Stimulated activated CD8-positive, alpha-beta memory T cell treated with anti-CD3 and anti-CD28 coated beads, Interleukin-15, amount 100 ng/mL, for 24 hours (primary cell): ENCODE measurements at places on chromosomes 3 and 15.
A peak's percentile ranks its signal among the peaks of the same experiment; 100 is the strongest.

DNA sequence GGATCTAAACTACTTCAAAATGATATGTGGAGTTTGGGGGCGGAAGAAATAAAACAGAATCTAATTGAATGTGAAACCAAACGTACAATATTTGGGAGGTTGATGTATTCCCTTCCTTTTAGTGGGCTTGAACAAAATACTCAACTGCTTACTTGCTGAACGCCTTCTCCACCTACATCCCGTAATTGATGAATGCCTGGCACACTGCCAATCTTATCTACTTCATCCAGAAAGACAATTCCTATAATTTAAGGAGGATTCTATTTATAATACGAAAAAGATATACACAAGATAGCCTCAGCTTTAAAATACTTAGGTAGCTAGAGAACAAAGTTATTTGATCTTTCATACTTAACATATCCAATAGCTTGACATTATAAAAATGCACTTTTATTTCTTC lies 23.1 kb upstream of the PDCD7 start:
- no peak for DNase-seq

DNA sequence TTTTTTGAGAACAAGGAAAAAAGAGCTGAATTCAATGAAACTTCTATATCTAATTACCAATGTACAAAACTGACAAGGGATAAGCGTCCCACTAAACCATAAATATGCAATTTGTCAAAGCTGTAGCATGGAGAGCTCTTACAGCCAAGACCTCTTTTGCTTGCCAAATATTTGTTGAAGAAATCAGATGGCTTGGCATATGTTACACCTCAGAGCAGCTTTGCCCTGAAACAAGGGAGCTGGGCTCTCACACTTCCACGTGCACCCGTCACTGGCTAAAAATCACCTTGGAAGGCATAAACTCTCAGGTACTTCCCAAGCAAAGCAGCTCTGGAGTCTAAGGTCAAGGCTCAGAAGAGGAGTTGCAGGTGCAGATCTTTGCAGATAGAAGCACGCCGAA lies 324.7 kb upstream of the SLCO3A1 start:
- DNase-seq, result no peak

DNA sequence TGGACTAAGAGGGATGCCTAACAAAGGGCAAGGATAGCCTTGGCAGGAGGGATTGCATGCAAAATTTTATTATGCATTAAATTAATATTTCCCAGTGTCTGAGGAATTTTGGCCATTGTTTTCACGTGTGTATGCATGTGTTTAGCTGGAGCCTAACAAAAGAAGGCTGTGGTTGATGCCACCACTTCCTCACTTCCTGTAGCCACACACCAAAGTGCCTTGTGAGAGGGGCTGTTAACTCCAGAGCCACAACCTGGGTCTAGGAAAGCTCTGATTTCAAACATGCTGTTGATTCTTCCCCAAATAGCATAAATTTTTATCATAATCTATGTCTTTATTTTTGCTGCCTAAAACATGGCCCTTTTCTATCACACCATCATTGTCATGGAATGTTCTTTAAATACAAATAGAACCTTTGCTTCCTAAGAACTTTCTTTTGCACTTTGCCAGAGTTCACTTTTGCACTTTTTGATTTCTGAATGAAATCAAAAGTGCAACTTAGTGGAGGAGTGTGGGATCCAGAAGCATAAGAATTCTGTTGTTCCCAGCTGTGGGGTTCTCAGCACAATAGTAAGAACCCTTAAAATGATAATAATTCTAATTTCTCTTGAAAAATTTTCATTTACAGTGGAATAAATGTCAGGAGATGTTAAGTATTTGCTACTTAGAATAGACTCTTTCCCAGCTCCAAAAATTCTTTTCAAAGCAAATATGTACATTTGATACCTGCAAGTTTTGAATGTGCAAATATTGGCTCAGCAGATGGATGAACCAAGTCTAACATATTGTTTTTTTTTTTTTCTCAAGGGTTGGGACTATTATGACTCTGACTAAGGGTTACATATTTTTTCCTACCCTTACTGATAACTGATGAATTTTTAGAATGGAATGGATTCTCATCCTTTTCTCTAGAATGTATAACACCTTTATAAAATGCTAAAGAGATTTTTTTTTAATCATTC lies 35.6 kb upstream of the SPTSSB start:
- DNase-seq, result no peak

- no peak for DNase-seq
Measured at GRCh38 chr15:93803421-93804152, 427.8 kb upstream of the MCTP2 start.

GRCh38 chr3:25033407-25034029 lies 394.5 kb upstream of the RARB start:
- no peak for DNase-seq

DNA sequence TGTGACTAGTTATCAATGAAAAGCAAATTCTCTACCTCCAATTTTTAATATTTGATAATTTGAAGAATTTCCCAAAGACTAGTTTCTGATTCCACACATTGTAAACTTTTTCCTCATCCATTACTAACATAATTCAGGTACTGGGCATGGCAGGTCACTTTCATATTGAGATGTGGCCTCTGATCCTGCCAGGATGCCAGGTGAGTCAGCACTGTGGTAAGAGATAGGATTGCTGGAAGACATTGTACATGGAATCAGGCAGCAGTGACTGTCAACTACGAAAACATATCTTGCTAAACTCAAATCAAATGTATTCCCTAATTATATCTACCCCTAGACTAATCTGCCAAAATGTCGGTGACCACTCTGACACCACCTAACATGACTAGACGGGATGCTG lies 33.2 kb upstream of the POU1F1 start:
- DNase-seq, result no peak

- no peak for DNase-seq
Measured at GRCh38 chr3:55165278-55165677, 237.4 kb upstream of the LRTM1 start.

GRCh38 chr3:27319847-27320526 lies 49.2 kb downstream of the NEK10 start:
- no peak for DNase-seq

GRCh38 chr3:148631124-148631903 lies 66.4 kb upstream of the AGTR1 start:
- DNase-seq, result no peak

GRCh38 chr3:112873632-112874031 lies 27.0 kb upstream of the CD200R1L start:
- no peak for DNase-seq

DNA sequence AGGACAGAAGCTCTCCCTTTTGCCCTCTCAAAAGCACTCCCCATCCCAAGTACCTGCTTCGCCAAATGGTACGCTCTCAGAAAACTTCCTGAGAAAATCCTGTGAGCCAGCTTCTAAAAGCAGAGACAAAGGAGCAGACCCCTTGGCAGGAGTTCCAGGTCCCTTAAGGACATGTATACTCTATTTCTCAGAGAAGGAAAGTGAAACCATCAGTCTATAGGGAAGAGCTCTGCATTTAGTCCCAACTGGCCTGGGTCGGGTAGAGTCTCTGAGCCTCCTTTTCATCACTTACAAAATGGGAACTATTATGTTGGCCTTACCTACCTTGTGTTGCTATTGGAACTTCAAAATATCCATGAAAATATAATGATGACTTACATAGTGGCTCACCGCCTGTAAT lies 19.7 kb downstream of the DAPK2 start:
- no peak for DNase-seq

DNA sequence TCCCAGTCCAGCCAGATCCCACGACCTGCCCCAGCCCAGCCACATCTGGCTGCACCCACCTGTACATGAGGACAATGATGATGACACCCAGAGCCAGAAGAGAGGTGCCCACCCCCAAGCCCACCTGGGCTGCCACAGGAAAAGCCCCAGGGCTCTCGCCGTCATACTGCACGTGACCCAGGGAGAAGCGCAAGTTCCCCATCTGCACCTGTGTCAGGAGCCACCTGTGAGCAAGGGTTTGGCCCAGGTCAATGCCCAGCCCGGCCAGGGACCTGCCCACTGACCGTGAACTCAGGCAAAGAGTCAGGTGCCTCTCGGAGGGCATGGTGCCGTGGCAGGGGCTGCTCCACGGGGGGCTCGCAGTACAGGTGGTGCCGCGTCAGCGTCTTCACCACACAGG lies 16.3 kb downstream of the PLXNB1 start:
- no peak for DNase-seq

DNA sequence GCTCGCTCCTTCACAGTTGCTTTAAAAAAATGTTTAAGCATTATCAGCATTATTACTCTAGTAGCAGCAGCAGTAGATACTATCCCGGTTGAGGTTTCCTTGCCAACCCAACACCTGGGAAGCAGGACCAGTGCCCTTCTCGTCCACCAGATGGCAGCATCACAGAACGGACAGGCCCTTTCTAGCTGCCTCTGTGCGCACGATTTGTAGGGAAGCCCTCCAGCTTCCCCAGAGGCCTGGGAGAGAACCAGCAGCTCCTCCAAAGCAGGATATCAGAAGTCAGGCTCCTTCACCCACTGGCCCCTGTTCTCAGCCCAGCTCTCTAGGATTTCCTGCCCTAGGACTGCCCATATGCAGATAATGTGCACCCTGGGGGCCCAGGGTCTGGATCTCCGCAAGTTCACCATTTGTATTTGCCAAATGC lies 16.8 kb upstream of the ESYT3 start:
- DNase-seq, result peak; percentile 22

DNA sequence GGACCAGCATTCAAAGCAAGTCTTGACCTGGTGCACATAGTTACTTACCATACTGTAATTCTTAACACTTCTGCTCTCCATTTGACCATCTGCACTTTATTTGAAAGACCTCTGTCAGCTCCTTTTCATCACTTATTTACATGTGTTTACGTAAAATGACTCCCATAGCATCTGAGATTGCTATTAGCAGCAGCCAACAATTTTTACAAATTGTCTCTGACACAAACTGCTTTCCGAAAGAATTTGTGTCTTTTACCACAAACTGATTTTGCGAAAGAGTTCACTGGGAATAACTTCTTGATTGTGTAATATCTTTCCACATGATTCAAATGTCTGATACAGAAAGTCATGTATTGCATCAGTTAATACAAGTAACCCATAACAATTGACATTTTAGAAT lies 144.1 kb upstream of the PEX5L start:
- DNase-seq, result no peak

DNA sequence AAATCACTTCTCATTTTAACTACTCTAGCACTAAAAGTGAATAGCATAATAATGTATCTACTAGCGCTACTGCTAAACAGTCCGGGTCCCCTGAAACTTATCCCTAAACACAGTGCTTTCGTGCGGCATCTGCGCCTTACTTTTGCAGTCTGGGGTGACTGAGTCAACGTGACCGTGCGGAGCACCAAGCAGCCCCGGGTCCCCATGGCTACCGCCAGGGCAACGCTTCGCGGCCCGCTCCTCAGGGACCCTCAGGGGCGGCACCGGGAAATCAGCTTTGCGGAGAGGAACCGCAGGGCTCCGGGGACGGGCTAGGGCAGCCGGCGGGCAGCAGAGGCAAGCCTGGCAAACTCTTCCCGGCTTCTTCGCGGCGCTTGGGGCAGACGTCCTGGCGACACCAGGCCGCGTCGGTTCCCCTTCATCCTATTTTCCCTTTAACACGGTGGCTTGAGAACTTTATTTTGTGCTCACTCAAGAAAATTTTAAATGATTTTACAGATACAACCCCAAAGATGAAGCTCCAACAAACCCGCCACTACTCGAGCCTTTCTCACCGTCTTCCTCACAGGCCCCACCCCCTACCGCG lies 757 bp upstream of the DIPK2A start:
- peak; percentile 31 for DNase-seq

- no peak for DNase-seq
Measured at GRCh38 chr3:173398111-173398479, 551 bp downstream of the NLGN1 start.

DNA sequence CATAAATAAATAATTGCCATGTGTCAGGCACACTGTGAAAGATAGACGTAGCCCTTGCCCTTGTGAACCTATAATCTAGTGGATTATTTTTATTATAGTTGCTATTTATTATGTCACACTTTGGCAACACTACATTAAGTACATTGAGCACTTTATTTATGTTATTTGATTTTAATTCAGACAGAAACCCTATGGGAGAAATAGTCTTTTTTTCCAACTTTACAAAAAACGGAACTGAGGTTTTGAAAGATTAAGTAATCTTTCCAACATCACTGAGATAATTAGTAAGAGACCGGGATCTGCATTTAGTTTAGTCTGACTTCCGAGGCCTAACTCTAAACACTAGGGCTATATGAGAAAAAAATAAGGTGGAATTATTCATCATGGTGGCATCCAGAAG lies 2.8 kb upstream of the FILIP1L start:
- no peak for DNase-seq

DNA sequence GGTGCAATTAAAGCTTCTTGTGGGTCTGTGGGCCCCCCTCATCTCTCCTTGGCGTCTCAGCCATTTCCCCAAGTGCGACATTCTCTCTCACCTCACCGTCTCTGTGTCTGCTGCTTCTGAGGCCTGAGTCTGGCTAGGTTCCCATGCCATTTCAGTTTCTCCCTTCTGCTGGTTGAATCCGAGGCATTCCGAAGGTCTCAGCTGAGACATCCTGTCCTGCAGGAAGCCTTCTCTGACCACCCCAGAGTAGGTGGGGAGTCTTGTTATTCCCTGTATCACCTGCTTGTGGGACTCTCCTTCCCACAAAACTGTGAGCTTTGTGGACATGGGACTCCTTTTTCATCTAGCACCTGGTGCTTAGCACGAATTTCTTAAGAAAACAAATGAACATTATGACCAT lies 78.3 kb downstream of the ASB7 start:
- DNase-seq, result no peak

- DNase-seq, result no peak
Measured at GRCh38 chr3:196741249-196741889, 1.7 kb downstream of the PAK2 start.

- DNase-seq, result no peak
Measured at GRCh38 chr3:9347887-9348286, 15.0 kb upstream of the THUMPD3 start.

- DNase-seq, result no peak
Measured at GRCh38 chr3:32813180-32813579, 4.6 kb upstream of the TRIM71 start.

DNA sequence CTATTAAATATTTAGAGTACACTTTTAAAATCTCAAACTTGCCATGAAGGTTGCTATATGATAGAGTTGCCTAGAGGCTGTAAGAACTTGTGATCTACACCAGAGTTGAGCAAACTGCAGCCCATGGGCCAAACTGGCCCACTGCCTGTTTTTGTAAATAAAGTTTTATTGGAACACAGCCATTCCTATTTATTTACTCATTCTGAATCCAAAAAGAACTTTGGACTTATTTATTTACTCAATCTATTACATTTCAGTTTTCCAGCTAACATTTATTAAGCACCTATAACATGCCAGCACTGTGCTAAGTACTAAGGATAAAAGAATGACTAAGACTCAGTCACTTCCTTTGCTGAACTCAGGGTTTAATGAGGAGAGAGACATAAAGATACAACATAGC lies 403.6 kb downstream of the ERC2 start:
- DNase-seq, result no peak

DNA sequence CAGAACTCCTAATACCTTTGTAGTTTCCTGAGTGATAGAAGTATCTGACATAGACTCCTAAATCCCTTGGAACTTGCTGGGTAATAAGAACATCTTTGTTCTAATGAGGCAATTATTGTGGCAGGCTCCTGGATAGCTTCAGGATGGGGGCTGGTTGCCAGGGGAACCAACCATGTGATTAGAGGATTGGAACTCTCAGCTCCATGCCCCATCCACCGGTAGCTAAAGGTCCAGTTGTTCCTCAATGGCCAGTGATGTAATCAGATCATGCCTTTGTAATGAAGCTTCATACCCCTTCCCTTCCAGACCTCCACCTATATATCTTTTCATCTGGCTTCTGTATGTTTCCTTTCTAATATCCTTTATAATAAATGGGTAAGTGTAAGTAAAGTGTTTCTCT lies 221.2 kb upstream of the ALCAM start:
- DNase-seq, result no peak
